H7 (cell line): ENCODE measurements at places on chromosomes 3 and 15. TPM values are rescaled to one million over a fixed set of nuclear protein-coding genes. Genes with fewer than 3 reads are reported as not detected.

DNA sequence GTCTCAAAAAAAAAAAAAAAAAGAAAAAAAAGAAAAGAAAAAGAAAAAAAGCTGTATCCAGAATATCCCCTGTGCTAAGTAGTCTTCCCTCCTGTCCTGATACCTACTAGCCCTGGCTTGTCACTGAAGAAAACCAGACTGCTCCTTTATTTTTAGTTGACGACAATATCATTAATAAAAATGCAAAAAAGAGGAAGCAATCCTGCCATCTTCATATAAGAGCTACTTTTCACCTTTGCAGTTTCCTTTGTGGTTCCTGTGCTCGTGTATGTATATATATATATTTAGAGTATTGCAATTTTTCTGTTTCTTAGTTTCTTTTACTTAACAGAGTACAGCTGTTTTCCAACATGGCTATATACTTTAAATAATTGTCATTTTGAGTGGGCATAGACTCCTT is 13.6 kb downstream of the C3orf20 start:
- no peak for DNase-seq

Gene KBTBD12
- not detected in 2 replicates for total RNA-seq

Gene TMEM212
- not detected in 2 replicates for total RNA-seq

Gene TMEM207
- total RNA-seq = not detected in 2 replicates

Gene ZKSCAN7
- total RNA-seq = 6.5 and 13.0 TPM in 2 replicates

Gene HRG
- 0.14 TPM in 1 of 2 replicates, not detected in the other for total RNA-seq

Gene GALNT15
- total RNA-seq = 0.67 TPM in 1 of 2 replicates, not detected in the other

DNA sequence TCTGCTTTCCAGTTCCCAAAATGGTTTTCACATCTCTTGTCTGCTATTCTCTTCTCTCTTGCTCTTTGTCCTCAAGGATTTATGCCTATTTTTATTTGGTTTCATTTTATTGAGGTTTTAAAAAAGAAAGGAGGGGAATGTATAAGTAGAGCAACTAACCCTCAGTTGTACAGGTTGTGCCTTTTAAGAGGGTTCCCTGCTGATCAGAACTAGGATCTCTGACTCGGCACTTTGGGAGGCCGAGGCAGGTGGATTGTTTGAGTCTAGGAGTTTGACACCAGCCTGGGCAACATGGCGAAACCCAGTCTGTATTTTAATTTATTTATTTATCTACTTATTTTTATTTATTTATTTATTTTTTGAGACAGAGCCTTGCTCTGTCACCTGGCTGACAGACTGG is 123.6 kb downstream of the ZNF609 start:
- no peak for DNase-seq

DNA sequence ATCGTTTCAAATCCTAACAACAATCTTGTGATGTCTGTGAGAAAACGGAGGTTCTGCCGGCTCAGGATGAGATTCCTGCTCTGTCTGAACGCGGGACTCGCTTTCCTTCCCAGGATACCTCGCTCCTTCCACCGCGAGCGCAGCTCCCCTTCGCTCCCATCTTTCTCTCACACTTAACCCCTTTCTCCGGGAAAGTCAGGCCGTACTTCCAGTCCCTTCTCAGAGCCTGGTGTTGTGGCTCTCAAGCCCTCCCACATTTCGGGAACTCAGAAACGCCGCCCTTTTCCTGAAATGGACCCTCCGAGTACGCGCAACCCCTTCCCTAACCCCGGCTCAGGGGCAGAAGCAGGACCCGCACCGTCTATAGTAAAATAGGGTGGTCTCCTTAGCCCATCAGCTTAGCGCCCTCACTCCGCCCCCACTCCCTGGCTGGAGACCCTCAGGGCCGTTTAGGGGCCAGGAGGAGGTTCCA is 378 bp upstream of the FEM1B start:
- peak; percentile 66 for DNase-seq

DNA sequence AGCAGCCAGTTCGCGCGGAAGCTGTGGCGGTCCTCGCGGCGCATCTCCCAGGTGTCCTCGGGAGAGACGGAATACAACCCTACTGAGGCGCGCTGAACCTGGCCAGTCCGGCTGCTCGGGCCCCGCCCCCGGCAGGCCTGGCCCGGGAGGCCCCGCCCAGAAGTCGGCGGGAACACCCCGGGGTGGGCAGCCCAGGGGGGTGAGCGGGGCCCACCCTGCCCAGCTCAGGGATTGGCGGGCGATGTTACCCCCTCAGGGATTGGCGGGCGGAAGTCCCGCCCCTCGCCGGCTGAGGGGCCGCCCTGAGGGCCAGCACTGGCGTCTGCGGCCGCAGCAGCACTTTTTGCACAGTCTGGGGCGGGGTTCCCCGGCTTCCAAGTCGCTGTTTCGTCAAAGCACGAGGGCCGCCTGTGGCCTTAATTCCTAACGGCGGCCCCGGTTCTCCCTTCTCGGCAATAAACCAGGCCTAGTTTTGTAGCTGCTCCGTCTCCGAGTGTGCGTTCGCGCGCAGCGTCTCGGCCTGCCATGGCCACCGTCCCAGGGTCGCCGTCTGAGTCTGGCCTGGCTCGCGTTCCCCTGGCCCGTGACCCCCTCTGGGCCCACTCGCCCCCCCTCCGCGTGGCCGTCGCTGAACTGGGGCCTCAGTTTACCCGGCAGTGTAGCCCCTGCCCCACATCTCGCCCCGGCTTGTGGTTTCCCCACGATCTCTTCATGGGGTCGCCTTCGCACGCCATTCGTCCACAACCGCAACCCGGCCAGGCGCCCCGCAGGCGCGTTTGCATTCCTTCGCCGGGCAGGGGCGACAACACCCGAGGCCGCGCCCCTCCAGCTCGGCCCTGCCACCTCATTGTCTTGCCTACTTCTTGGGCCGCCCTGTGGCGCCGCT is 30.0 kb downstream of the NBEAL2 start:
- peak; percentile 98 for DNase-seq

DNA sequence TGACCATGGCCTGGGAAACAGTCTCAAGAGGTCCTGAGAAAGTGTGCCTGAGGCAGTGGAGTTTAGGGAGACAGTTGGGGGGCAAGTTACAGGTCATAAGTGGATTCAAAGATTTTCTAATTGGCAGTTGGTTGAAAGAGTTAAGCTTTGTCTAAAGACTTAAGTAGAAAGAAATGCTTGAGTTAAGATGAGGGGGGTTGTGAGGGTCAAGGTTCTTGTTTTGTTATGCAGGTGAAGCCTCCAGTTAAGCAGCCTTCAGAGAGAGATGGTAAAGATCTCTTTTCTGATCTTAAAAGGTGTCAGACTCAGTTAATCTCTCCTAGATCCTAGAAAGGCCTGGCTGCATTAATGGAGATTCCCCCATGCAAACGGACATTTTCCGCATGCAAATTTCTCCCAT is 356.3 kb upstream of the C2CD4B start:
- DNase-seq = no peak

Gene MORC1
- not detected in 2 replicates for total RNA-seq

DNA sequence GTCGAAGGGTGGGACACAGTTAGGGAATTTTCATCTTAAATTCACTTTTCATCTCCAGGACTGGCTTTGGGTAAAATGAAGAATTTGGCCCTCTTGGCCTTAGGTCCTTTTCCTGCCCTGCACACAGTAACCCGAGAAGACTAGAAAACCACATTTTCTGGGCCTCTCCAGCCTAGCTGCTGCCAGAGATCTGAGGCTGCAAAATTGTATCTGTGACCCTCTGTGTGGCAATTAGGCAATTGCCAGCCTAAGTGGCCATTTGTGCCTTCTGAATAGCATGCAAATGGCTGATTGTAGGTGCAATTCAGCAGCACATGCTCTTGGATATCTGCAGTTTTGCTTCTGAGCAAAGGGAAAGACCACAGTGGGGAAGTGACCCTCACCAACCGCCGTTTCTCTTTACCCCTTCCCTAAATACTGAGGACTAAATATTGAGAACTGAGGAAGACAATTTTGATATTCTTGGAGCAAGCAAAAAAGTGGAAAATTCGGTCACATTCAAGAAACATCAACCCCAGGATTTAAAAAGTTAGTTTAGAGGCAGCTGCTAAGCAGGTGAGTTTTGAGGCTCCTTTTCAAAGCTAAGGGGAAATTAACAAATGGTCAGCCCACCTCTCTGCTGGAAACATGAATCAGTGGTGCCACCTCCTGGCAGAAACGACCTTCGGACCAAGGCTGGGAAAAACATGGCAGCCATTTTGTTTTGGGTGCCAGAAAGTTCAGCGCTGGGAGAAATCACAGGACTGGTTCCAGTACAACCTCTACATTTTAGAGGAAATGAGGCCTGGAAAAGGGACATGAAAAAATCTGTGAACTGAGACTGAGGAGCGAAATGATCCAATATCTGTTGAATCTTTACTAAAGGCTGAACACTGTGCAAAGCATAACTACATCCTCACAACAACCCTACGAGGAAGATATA is 56.6 kb upstream of the PRTG start:
- peak; percentile 75 for DNase-seq
